Spleen (tissue), 13 donors: ENCODE measurements at places on chromosomes 1 and 21.

- H3K4me3 ChIP-seq, result no peak overlapping the region
- H3K27me3 ChIP-seq, result no peaks in the 10 kb centered on the region
- no peak for DNase-seq
- no peaks in the 10 kb centered on the region for H3K36me3 ChIP-seq
- no peaks in the 10 kb centered on the region for H3K4me1 ChIP-seq
Measured at GRCh38 chr21:17925899-17926298, 106.7 kb upstream of the C21orf91 start.

DNA sequence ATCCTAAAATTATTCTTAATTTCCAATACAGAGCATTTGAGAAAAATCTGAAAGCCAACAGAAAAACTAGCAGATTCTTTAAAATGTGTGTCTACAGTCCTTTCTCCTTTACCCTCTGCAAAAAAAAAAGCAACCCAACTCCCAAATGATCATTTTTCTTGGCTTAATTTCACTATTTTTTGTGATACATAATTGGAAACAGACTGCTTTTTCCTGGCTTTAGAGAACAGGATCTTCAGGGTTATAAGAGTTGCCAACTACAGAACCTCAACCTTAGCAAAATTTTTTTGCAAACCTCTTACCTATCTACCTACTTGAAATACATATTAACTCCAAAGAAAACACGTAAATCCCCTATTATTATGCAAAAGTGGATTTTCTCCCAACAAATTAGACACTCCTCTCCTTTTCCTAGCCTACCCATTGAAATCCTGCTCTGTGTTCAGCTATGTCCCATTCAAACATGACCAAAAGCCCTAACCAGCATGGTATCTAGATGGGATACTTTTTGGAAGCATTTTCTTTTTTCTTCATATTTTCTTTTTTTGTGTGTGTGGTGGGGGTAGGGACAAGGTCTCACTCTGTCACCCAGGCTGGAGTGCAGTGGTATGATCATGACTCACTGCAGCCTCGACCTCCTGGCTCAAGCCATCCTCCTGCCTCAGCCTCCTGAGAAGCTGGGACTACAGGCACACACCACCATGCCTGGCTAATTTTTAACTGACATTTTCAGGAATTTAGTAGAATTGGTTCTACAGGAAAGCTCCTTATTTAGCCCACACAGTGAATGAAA lies 9.0 kb downstream of the TGFBR3 start:
- no peak overlapping the region for H3K4me3 ChIP-seq
- no peak for DNase-seq
- H3K36me3 ChIP-seq, result no peaks in the 10 kb centered on the region

DNA sequence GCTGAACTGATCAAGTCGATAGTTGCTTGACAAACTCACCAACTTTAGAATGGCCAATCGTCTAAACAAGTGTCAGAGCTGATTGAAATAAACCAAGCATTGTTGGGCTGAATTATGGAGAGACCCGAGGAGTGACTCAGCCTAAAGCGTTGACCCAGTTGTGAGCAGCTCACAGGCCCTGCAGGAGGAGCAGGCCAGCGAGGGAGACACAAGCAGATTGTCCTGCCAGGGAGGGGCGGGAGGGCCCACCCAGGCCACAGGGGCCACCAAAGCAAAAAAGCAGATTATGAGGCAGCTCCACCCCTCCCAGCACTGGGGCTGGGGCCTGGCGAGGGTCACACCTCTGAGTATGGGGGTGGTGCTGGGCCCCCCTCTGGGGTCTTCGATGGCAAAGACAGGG lies 10.1 kb upstream of the MATN1 start:
- no peaks in the 10 kb centered on the region for H3K27me3 ChIP-seq
- H3K4me3 ChIP-seq, result no peak overlapping the region
- peaks cover 38% of the 10 kb centered on the region for H3K4me1 ChIP-seq
- H3K27ac ChIP-seq, result peak overlapping the region; percentile 81
- no peak for DNase-seq

GRCh38 chr1:6251233-6251632 lies 7.3 kb downstream of the HES3 start:
- no peak overlapping the region for H3K27ac ChIP-seq
- H3K36me3 ChIP-seq, result no peaks in the 10 kb centered on the region
- no peak overlapping the region for H3K4me3 ChIP-seq
- no peak for DNase-seq

DNA sequence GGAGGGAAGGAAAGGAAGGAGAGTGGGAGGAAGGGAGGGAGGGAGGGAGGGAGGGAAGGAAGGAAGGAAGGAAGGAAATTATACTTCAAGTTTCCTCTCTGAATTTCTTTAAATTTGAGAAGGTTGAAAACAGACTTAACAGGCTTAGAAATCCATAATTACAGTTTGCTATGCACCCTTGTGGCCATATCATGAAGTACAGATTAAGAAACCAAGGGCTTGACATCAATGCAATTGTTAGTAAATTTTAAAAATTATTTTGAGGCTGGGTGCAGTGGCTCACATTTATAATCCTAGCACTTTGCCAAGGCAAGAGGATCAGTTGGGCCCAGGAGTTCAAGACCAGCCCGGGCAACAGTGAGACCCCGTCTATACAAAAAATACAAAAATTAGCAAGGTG lies 14.4 kb downstream of the ANP32E start:
- H3K27ac ChIP-seq, result no peak overlapping the region
- peaks cover 6% of the 10 kb centered on the region for H3K4me1 ChIP-seq
- DNase-seq, result no peak
- H3K4me3 ChIP-seq, result no peak overlapping the region

GRCh38 chr1:183139281-183139942 lies 46.7 kb upstream of the LAMC2 start:
- H3K36me3 ChIP-seq, result no peaks in the 10 kb centered on the region
- no peaks in the 10 kb centered on the region for H3K27me3 ChIP-seq
- no peak overlapping the region for H3K27ac ChIP-seq
- no peaks in the 10 kb centered on the region for H3K4me1 ChIP-seq

- H3K27ac ChIP-seq, result peak overlapping the region; percentile 98
- H3K4me1 ChIP-seq, result peaks cover 62% of the 10 kb centered on the region
Measured at GRCh38 chr1:203289281-203289981, 15.9 kb upstream of the BTG2 start.

DNA sequence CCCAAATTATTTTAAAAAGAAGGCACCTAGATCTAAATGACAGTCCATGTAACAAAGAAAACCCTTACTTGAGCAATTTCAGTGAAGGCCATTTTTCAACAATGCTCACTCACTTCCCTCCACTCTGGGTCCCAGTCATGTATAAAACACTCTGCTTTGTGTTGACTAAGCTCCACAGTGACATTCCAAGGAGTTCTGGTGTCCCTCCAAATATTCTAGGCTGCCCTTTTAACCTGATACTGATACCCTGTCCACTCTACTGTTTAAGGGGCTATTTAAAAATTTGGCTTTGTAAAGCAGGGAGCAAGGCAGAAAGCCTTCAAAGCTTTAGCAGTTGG lies 73.6 kb downstream of the GNG12 start:
- no peak overlapping the region for H3K27ac ChIP-seq
- no peak overlapping the region for H3K4me3 ChIP-seq
- H3K36me3 ChIP-seq, result no peaks in the 10 kb centered on the region
- DNase-seq, result no peak

DNA sequence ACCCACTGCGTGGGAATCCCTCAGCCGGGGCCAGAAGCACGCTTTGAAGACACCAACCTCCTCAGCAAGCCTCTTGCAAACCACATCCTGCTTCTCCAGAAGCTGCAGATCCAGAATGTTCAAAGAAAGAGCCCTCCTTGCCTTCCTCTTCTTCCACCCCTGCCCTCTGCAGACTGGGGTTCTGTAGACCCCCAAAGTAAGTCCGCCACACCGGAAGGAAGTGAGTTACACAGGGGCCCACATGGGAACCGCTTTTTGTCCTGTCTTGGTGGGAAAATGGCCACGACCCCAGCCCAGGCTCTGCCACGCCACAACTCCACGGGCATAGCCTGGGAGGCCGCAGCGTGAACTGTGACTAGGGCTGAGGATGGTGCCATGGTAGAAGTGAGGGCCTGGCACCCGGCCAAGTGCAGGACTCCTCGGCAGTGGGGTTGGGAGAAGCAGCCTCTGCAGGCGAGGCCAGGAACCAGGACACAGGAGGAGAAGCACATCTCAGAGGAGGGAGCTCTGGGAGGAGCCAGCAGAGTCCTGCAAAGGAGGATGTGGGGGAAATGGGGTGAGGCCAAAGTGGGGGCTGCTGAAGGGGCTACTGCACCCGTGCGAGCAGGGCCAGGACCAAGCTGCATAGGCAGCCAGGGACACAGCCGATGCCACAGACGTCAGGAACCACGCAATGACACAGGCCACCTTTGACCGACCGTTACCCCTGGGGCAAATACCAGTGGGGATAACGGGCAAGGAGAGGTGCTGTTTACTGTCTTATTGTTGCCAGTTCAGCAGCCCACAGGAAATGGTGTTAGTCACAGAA lies 30.9 kb downstream of the PDE9A start:
- no peaks in the 10 kb centered on the region for H3K36me3 ChIP-seq
- no peak overlapping the region for H3K27ac ChIP-seq
- peaks cover 18% of the 10 kb centered on the region for H3K4me1 ChIP-seq
- H3K4me3 ChIP-seq, result no peak overlapping the region

GRCh38 chr1:245855846-245856730 lies 651.0 kb downstream of the SMYD3 start:
- H3K27ac ChIP-seq, result no peak overlapping the region
- H3K36me3 ChIP-seq, result no peaks in the 10 kb centered on the region
- H3K4me3 ChIP-seq, result no peak overlapping the region
- no peak for DNase-seq
- no peaks in the 10 kb centered on the region for H3K4me1 ChIP-seq

DNA sequence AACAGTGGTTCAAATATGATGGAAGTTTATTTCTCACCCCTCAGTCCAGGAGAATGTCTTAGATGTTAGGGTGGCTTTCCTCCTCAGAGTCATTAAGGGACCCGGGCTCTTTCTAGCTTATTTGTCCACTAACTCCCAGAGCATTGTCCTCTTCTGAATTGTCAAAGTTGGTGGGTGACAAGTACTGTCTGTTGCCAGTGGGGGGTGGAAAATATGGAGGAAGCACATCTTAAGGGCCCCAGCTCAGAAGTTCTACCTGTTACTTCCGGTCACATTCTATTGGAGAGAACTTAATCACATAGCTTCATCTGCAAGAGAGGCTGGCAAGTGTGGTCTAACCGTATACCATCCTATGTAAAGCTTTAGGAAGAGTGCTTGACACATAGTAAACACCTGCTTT lies 7.1 kb downstream of the CLIC4 start:
- DNase-seq, result no peak
- no peaks in the 10 kb centered on the region for H3K27me3 ChIP-seq
- H3K4me3 ChIP-seq, result no peak overlapping the region

DNA sequence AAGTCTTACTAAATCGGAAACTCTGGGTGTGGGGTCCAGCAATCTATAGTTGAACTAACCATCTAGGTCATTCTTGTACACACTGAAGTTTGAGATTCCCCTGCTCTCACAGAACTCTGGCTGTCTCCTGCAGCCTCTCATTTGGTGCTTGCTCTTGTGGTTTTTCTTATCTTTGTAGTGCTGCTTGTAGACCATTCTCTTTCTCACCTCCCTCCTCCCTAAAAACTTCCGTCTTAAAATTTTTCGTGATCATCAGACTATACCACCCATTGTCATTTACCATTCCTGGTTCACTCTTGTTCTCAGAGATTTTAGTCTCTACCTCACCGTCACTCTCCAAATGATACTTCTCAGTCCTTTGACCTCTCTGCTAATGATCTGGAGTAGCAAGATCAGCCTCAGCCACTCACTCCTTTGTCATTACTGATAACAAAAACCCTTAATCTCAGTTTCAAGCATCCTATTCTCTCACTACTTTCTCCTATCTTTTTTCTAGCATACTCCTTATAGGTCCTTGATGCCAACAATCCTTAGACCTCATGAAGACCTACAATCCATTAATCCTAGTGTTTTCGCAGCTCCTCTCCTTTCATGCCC lies 13.0 kb upstream of the EPHX4 start:
- H3K4me3 ChIP-seq, result no peak overlapping the region
- H3K27ac ChIP-seq, result no peak overlapping the region
- H3K36me3 ChIP-seq, result no peaks in the 10 kb centered on the region
- H3K4me1 ChIP-seq, result no peaks in the 10 kb centered on the region
- no peak for DNase-seq

DNA sequence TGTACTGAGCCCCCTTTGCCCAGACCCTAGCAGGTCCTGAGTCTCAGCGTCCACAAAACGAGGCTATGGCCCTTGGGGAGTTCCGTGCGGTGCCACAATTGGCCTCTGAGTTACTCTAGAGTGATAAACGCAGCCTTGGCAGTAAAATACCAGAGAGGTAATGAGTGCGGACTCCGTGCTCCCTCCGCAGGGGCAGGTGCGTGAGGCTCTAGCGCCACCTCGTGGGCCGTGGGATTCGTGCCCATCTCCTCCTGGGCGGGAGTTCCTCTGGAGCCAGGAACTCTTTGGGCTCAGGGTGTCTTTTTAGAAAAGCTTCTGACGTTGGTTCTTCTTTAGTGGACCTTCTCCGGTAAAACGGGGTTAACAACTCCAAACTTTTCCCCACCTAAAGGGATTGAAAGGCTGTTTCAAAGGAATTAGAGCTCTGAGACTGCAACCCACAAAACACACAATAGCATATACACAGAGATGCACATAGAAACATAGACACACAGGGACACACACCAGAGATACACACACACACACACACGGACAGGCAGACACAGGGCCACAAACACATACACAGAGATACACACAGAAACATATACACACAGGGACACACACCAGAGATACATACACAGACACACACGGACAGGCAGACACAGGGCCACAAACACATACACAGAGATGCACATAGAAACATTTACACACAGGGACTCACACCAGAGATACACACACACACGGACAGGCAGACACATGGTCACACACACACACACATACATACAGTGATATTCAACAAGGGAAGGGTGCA lies 99.4 kb downstream of the KCNJ15 start:
- DNase-seq, result peak; percentile 94
- no peaks in the 10 kb centered on the region for H3K36me3 ChIP-seq
- peaks cover 32% of the 10 kb centered on the region for H3K4me1 ChIP-seq
- H3K27ac ChIP-seq, result no peak overlapping the region
- no peak overlapping the region for H3K4me3 ChIP-seq

DNA sequence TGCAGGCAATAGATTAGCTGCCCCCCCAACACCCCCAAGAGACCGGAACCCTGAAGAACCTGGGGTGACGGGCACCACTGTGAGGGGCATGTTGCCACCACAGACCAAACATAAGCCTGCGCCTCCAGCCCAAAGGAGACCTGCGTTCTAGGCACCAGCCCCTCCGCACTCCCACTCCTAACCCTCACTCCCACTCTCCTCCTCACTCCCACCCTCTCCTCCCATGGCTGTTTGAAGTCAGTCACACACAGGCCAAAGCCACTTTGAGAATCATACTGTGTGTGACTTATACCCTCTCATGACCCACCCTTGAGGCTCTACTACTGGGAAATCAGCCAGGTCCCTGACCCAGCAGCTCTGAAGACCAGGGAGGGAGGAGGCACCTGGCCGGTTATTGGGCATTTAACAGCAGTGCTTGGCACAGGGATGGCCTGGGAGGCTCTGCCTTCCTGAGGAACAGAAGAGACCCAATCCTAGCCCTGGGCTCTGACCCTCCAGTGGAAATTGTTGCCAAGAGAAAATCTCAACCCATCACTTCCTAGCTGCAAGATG lies 43.5 kb downstream of the FBXO2 start:
- H3K4me1 ChIP-seq, result no peaks in the 10 kb centered on the region
- H3K36me3 ChIP-seq, result no peaks in the 10 kb centered on the region
- no peak overlapping the region for H3K4me3 ChIP-seq
- H3K27ac ChIP-seq, result no peak overlapping the region
